ENCODE measurements at places on chromosomes 3 and 15. TPM values are rescaled to one million over a fixed set of nuclear protein-coding genes. Genes with fewer than 3 reads are reported as not detected.

The CCR4 gene
- 0.18 TPM for polyA plus RNA-seq

The FHIT gene
- polyA plus RNA-seq: 25.0 TPM

- DNase-seq: no peak
Measured at GRCh38 chr3:32186097-32186496, 52.4 kb upstream of the CMTM8 start.

DNA sequence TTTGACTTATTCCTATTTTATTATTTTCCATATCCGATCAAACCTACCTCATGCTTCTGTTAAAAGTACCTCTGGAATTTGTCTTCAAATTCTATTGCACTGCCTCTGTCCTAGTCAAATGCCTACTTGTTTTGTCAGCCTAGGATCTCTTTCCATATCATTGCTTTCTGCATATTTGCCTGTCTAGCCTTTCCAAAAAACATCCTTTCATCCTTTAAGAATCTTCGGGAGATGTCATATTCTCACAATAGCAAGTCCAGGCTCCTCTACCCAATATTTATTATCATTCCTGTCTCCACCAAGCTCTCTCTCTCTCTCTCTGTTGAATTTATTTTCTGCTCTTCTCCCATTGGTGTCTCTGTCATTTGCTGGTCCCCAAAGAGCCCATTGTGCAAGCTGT lies 80.1 kb downstream of the LRRC28 start:
- no peak for DNase-seq

DNA sequence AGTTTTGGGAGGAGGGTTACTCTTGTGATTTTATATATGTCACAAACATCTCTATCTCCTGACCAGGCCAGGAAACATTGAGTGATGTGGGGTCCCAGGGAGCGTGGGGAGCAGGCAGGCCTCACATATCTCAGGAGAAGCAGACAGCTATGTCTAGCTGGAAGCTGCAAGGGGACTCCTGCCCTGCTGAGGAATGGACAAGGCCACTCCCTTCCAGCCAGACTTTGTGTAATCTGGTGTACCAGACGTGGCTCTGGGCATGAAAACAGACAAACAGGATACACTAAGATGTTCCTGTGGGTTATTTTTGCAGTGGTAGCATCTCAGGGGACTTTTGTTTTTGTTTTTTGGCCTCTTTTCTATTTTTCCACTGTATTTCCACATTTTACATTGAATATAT lies 23.2 kb downstream of the CYP8B1 start:
- no peak for DNase-seq

DNA sequence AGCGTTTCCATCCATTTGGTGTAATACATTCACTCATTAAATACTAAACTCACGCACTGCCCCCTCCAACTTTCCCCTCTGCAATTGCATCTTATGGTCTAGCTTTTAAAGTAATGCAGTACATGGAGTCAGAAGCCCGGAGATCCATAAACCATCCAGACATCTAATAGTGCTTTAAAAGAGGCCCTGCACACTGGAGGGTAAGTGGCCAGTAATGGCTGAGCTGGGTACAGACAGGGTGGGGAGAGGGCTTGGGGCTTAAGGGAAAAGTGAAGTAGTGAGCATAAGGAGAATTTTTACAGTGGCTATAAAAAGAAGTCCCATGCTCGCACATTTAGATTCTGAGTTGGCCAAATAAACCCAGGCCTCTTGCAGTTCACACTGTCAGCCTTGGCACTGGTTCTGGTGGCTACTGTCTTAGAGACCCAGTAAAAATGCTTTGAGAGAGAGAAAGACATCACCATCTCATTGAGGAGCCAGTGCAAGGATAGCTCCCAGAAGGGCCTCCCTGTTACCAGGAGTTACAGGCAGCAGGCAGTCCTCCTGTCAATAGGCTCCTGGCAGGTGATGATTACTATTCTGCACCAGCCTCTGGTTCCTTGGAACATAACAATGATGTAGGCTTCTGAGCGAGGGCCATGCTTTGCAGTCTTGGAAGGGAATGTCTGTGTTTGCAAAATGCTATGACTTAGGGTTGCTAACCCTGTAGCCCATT lies 112.6 kb upstream of the NEO1 start:
- DNase-seq: no peak
